Stimulated activated CD4-positive, alpha-beta T cell treated with anti-CD3 and anti-CD28 coated beads, TNF-alpha, amount 100 ng/mL, for 4 hours (primary cell): ENCODE measurements at places on chromosomes 4 and X.

DNA sequence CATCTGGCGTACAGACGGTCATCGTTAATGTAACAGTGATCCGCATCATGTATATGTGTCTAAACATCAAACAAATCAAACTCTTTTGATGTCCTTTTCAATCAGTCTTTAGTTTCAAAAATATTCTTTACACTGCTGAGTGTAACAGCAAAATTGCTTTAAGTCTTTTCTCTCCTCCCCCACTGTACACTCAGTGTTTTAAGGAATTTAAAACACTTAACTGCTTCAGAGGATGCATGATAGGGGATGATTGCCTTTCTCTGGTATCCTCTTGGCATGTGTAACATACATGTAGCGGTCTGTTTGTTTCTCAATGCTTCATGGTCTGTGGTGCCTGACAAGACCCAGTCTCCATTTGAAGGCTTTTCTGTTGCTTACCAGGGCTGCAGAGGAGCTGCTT lies 41.6 kb downstream of the LIMCH1 start:
- DNase-seq, result no peak

DNA sequence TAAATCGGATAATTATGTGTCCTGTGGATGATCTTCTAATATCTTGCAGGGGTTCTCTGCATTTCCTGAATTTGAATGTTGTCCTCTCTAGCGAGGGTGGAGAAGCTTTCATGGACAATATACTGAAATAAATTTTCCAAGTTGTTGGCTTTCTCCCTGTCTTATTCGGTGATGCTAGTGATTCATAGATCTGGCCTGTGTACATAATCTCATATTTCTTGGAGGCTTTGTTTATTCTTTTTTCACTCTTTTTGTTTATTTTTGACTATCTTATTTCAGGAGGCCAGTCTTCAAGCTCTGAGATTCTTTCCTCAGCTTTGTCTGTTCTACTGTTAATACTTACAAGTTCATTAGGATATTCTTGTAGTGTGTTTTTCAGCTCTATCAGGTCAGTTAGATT lies 20.7 kb upstream of the CLGN start:
- DNase-seq, result no peak

GRCh38 chr4:82360298-82361177 lies 13.3 kb downstream of the HNRNPD start:
- no peak for DNase-seq

GRCh38 chr4:56657128-56657527 lies 24.0 kb downstream of the HOPX start:
- DNase-seq, result no peak
